Erythroblast (primary cell): ENCODE measurements at places on chromosomes 2 and 18.
A peak's percentile ranks its signal among the peaks of the same experiment; 100 is the strongest.

DNA sequence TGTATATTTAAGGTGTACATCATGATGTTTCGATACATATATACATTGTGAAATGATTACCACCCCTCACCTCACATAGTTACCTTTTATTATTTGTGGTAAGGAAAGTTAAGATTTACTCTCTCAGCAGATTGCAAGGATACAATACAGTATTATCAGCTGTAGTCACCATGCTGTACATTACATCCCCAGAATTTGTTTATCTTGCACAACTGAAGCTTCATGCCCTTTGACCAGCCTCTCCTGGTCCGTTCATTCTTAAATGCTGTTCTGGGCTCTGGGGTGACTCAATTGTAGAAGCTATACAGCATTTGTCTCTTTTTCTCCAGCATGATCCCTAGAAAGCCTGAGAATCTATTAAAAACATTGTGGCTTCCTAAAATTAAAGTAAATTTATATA is 90.8 kb downstream of the PTPRM start:
- DNase-seq: no peak

DNA sequence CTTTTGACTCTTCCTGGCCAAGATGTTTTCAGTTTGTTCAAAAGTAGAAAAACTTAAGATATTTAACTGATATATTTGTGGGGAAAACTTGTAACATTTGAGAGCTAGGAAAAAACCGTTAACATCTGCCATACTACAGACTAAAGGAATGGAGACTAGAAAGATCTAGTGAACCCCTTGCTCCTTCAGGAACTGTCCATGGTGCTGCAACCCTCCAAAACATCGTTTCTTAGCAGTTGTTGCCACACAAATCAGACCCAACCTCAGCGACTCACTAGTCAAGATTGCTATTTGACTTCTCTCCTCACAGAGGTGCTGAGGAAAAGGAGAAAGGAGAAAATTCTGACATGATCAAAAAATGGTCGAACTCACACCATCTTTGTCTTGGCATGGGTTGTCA is 393.8 kb upstream of the LYPD1 start:
- DNase-seq: no peak

DNA sequence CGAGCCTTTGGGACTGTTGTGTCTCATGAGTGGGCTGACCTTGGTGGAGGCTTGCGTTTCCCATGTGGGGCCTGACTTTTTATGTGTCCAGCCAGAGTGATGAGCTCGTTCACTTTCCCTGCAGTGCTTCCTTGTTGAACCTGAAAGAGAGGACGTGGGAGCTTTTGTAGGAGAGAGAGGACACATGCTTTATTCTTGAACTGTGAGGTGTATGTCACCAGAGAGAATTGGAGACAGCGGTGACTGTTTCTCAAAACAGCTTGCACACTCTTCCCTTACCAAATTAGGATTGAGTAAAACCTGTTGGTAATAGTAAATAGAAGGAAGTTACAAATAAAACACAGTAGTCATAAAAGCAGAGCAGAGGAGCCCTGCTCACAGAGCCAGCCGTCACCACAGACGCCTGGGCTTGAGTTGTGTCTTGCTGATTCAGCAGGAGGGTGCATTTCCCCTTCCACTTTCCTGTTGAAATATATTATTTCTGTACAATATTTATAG is 60.7 kb downstream of the INPP4A start:
- peak; percentile 20 for DNase-seq

- DNase-seq: no peak
Measured at GRCh38 chr2:40439473-40439872, 12.4 kb downstream of the SLC8A1 start.

DNA sequence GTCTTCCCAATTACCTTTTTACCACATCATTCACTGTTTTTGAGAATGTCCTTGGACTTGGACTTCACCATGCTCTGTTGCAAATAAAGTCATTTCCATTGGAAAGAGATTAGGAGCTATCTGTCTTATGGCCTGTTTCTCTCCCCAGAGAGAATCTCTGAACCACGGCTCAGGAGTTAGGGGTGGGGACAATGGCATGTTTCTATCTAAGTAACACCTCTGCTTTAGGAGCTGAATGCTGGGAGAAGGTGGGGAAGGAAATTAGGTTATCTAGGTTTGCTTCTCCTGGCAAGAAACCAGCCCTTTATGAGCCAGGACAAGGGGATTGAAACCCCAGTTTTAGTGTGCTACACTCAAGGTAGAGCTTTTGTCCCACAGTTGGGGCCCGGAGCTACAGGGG is 86.3 kb downstream of the AGPS start:
- no peak for DNase-seq

DNA sequence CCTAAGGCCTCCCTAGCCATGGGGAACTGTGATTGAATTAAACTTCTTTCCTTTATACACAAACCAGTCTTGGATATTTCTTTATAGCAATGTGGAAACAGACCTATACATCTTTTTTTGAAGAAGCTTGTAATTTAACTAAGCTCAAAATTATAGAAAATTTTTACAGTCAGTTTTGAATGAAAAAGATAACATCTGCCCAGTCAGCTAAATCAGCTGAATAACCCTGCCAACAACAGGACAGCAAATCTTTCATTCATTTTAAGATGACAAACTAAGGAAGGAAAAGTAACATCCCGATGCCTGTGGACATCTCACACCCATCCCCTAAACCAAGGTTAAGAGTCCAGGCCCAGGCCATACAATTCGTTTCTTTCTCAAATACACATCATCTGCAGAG is 541.3 kb upstream of the SLC39A10 start:
- no peak for DNase-seq

- DNase-seq: no peak
Measured at GRCh38 chr2:99478632-99479031, 11.2 kb downstream of the REV1 start.

- no peak for DNase-seq
Measured at GRCh38 chr2:71006955-71007799, 12.5 kb upstream of the TEX261 start.

DNA sequence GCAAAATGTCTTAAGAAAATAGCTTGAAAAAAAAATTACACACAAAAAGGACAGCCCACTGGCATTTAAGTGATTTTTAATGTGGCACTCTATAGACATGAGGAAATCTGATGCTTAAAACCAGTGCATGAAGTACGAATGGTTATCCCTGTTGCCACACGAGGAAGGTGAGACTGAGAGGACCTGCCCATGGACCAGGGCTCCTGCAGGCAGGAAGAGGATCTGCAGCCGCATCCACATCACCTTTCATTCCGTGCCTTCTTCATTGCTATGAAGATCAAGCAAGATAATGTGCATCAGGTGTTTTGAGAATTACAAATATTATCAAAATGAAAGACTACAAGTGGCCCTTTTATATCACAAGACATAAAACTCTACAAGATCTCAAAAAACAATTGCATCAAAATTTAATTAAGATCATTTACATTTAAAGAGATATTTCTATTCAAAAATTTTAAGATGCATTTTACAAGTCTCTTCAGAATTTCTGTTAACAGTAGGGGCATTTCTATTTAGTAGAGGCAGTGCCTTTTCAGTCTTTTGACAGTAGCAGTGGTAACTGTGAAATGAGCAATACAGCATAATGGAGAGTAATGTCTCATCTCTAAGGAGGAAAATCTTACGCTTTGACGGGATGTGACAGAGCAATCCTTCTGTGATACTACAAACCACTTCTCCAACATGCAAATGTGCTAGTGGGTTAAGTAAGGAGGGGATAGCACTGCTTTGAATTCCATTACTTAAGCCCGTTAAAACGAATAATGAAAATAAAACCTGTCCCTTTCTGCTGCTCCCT is 83.4 kb downstream of the SLC5A7 start:
- no peak for DNase-seq

- DNase-seq: no peak
Measured at GRCh38 chr2:39528701-39529100, 91.6 kb upstream of the MAP4K3 start.

- no peak for DNase-seq
Measured at GRCh38 chr2:152175012-152175367, 573 bp downstream of the STAM2 start.

DNA sequence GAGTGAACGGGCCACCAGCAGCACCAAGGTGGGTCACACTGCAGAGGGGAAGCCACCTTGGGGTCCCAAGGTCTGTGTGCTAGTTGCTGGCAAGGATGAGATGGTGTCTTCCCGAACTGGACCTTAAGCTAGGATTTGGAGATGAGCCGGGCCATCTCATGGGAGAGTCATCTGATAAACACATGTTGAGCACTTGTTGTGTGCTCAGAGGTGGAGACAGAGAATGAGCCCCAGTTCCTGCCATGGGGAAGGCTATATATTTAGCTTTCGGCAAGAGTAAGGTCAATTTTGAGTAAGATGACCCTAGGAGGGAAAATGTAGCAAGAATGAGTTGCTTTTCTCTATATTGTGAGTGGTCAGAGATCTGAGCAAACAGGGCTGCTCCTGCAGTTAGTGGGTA is 41.4 kb upstream of the RPL31 start:
- no peak for DNase-seq

DNA sequence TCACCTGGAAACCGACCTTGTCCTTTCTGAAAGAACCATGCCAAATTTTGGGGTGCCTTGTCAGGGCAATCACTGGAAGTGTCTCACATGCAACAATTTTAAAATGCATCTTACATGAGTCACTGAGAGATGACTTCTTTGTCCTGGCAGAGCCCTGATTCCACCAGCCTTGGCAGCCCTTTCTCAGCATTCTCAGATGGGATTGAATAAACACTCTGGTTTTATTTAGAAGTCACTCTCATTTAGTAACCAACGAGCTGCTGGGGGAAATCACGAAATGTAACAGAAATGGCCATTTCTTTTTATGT is 3.8 kb upstream of the ATP8B1 start:
- no peak for DNase-seq

DNA sequence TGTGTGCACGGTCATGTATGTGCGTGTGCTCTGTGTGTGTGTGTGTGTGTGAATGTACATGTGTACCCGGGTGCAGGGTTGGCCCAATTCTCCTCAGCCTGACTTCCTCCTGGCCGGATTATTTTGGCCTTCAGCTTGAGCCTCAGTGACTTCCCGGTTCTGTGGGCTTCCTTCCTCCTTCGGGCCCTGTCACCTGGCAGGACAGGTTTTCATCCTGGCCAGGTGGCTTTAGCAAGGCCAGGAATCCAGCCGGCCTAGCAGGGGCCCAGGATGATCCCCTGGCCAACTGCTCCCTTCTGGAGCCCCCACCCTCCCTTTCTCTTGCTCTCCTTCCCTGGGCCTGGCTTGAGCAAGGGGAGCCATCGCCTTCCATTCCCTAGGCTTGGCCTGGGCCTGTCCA is 140.5 kb downstream of the INHBB start:
- no peak for DNase-seq

DNA sequence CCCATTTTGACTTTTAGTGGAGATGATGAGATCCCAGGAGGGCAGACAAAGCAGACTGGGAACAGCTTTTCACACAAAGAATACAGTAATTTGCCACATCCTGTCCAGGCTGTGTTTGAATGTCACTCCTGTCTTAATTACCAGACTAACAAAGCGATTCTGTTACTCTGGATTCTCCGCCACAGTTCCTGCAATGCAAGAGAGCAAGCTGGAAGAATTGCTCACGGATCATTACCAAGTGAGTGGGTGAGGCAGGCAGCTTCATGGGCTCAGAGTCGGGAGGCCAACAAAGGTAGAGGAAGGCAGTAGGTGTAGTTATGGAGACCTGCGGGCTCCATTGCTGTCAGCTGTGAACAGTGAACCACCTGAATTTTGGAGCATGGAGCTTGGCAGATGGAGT is 250.5 kb upstream of the ATP5MC3 start:
- no peak for DNase-seq

- DNase-seq: no peak
Measured at GRCh38 chr2:241417626-241418025, 61.5 kb downstream of the FARP2 start.

DNA sequence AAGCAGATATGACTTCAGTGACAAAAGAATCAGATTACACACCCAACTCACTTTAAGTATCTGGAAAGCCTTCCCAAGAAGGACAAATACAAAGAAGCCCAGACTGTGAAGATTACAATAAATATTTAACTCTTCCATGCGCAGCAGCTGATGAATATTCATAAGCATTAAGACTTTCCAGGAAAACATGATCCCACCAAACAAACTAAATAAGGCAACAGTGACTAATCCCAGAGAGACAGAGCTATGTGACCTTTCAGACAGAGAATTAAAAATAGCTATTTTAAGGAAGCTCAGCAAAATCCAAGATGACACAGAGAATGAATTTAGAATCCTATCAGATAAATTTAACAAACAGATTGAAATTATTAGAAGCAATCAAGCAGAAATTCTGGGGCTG is 108.2 kb upstream of the UBE2E3 start:
- no peak for DNase-seq

DNA sequence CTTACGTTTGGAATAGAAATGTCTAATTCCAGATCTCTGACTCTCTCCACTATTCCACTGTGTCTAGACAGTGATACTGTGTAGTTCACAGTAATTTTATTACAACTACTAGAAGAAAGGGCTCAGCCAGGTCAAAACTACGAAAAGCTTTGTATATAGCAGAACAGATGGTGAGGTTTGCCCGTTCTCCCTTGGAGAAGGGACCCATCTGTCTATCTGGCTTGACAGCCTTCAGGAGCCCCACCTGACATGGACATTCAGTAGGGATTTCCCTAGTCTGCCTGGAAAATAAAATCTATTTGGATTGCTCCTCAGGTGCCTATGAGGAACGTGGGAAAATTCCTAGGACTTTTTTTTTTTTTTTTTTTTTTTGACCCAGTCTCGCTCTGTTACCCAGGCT is 435.4 kb downstream of the NRXN1 start:
- DNase-seq: no peak

DNA sequence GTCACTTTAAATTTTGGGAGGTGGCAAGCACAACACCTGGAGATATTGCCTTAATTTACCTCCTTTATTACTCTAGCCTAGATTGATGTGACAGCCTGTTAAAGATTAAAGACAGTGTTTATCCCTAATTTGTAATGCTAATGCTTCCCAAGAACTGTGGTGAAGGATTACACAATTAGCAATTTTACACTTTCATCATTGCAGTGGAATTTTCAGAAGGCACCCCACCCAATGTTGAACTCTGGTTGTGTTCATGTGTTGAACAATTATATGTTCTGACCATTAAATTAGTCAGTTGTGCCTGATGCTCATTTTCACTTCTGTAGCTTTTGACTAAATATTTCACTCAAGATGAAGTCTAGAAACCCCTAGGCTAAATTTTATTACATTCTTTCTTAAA is 317.1 kb upstream of the CWC22 start:
- no peak for DNase-seq

- peak; percentile 77 for DNase-seq
Measured at GRCh38 chr2:219522111-219523030, 8.1 kb downstream of the ASIC4 start.
